ENCODE measurements at places on chromosomes 13 and 19.
A peak's percentile ranks its signal among the peaks of the same experiment; 100 is the strongest.

- DNase-seq: no peak
These were observed 65.9 kb downstream of the SERP2 start for GRCh38 chr13:44439452-44440024.

GRCh38 chr13:72204291-72204690 is 337.3 kb upstream of the DACH1 start:
- no peak for DNase-seq

- DNase-seq: no peak
These were observed 56.9 kb downstream of the MLLT1 start for GRCh38 chr19:6222884-6223283.

DNA sequence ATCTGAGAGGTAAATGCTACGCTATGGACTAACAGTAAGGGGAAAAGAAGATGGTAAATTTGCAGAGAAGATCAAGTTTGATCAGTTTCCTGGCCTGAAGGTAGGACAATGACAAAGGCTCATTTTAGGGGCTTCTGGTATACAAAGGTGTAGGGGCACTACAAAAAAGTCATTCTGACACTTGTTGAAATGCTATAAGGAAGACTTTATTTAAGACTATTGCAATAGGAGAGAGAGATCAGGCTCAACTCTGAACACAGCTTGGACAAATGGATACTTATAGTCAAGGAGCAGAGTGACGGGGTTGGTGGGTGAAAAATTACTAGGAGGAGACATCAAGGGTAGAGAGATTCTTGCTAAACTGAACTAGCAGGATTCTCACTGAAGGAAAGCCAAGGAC is 37.2 kb upstream of the KPNA3 start:
- DNase-seq: no peak

GRCh38 chr19:40270362-40271089 is 14.6 kb downstream of the AKT2 start:
- peak; percentile 35 for DNase-seq

DNA sequence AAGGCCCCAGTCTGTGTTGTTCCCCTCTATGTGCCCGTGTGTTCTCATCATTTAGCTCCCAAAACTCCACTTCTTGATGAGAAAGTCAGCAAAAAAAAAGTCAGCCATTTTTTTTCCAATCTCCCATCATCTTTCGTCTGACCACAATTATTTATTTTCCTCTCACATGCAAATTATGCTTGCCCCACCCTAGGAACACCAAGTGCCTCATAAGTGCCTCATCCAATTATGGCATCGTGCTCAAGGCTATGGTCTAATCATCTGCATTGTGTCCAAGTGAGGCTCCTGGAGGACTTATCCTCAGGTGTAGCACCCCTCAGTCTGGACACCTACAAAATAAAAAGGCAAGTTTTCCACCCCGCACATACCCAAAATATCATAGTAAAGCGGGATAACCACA is 20.8 kb upstream of the IPO5 start:
- DNase-seq: no peak

- DNase-seq: no peak
These were observed 691.0 kb upstream of the SGCG start for GRCh38 chr13:22489771-22490170.

DNA sequence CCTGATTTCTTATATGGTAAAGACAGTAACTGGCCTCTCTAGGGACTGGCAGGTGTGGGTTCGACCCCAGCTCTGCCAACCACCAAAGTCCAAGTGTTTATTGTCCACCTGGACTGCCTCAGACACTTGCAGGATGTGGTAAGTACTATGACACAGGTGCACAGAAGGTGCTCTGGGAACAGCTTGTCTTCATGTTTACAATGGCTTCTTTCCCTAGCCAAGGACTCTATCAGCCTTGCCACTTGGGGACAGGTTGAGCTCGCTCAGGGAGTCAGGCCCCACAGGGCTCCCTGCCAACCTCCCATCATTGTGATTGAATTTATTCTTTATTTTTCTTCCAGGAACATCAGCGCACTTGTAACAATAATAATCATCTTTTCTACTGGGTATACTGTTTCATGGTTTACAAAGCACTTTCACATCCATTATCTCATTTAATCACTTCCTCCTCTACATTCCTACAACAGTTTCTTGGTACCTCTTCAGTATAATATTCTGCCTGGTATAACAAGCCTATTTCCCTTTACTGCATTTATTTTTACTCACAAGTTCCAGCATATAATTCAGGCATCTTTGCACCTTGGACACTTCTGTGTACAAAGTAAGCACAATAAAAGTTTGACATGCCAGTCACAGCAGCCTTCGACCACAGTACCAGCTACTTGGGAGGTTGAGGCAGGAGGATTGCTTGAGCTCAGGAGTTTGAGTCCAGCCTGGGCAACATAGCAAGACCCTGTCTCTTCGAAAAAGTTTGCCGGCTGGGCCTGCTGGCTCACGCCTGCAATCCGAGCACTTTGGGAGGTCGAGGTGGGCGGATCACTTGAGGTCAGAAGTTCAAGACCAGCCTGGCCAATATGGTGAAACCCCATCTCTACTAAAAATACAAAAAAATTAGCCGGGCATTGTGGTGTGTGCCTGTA is 24.2 kb upstream of the GATAD2A start:
- DNase-seq: no peak

GRCh38 chr13:75359266-75359665 is 122.7 kb downstream of the TBC1D4 start:
- no peak for DNase-seq

- DNase-seq: no peak
These were observed 1.8 kb upstream of the GSX1 start for GRCh38 chr13:27790523-27790922.

GRCh38 chr19:16628984-16629691 is 1.1 kb upstream of the MED26 start:
- DNase-seq: no peak

DNA sequence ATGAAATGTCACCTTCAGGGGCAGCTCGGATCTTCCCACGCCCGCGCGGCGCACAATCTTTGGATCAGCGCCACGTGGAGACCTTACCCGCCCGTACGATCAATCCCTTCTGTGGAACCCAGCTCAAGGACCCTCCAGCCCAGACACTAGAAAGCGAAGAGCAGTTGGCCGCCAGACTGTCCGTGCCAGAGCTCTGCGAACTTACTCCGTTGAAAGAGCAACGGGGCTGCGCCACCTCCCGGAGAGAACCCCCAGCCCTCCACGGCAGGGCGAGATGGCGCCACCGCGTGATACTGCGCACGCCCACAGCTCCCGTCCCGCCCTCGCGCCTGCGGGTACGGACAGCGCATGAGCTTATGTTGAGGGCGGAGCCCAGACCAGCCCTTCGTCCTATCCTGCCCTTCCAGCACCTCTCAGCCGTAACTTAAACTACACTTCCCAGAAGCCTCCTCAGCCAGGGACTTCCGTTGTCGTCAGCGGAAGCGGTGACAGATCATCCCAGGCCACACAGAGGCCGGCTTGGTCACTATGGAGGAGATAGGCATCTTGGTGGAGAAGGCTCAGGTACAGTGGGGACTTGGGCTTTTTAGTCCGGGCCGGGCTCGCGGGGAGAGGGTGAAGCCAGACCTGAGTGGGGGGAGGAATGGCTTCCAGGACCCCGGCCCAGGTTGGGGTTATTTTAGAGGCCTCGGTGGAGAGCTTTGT is at the start of gene PSMC4:
TSS of gene PSMC4 (plus strand) at position 491 of the 705 bp plus-strand sequence. CDS start at position 529, 38 bp downstream.
- DNase-seq: peak; percentile 99

DNA sequence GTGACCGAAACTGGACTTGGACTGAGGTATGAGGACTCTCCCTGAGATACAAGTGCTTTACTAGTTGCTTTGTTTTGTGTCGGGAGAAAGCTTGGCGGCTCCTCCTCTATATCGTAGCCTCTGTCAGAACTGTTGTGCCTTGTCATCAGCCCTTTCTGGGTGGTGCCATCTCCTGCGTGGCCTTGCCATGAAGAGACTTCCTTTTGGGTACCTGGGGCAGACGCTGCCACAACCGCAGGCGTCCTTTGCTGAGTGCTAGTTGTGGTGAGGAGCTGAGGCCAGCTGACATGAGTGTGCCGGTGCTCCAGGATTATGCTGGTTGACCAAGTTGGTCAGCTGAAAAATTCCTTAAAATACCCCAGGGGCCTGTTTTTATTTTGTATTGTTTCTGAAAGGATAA is 124.5 kb downstream of the AKAP11 start:
- DNase-seq: no peak

DNA sequence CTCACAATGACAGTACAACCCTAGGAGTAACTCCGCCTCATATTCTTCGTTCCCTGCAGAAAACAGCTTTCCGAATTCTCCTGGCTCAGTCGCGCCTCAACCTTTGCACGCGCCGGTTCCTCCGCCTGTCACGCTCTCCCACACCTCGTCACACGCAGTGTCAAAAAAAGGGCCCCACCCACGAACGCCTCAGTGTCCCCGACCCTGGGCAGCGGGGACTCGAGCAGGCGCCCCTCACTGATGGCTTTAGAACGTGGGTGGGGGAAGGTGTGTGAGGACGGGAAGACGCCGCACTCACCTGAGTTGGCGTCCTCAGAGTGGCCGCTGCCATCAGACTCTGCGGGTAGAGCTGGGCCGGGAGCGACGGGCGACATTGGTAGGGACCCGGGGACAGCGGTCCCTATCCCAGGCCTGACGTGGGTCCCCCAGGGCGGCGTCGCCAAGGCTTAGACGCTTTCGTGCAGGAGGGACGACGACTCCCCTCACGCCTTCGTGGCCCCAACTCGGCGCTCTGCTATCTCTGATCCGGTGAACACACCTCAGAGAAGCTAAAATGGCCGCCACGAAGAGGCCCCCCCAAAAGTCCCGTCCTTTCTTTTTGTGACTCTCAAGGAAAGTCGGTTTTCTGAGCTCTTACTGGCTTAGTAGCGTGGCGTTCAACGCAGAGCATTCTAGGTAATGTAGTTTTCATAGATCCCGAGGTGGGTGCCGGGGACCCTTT is at the start of gene ZNF154:
TSS of gene ZNF154 (minus strand) at position 564 of the 721 bp plus-strand sequence. CDS start at position 331, 233 bp downstream.
- peak; percentile 97 for DNase-seq

GRCh38 chr13:114122591-114123211 is 9.7 kb downstream of the RASA3 start:
- DNase-seq: no peak

DNA sequence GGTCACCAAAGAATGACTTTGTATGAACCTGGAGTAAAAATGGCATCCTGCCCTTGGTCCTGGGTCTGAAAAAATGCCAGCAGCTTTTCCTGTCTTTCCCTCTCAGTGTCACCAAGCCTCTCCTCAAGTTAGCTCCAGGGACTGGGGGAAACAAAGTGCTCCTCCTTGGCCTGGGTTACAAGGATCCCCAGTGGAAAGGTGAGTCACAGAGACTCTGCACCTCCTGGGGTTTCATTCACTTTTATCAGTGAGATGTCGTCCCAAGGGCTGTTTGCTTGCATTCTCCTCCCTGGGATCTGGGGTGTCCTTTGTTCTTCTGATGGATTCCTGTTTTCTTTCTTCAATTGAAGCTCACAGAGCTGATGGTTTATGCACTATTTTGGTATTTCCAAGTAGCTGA is 93.2 kb upstream of the CSNK1A1L start:
- no peak for DNase-seq

DNA sequence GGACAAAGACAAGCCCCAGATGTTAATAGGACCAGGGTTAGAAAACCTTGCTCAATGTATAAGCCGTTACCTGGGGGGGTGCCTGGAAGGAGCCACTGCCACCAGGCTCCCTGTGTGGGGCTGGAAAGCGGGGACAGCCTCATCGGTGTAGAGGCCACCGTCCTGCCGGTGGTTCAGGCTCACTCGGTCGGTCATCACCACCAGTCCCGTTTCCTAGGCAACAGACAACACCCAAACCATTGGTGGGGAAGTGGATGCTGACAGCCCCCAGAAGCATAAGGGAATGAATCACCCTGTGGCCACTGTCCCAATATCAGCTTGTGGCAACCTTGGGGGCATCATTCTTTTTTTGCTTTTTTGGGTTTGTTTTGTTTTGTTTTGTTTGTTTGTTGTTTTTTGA is 55.8 kb downstream of the CPAMD8 start:
- no peak for DNase-seq

DNA sequence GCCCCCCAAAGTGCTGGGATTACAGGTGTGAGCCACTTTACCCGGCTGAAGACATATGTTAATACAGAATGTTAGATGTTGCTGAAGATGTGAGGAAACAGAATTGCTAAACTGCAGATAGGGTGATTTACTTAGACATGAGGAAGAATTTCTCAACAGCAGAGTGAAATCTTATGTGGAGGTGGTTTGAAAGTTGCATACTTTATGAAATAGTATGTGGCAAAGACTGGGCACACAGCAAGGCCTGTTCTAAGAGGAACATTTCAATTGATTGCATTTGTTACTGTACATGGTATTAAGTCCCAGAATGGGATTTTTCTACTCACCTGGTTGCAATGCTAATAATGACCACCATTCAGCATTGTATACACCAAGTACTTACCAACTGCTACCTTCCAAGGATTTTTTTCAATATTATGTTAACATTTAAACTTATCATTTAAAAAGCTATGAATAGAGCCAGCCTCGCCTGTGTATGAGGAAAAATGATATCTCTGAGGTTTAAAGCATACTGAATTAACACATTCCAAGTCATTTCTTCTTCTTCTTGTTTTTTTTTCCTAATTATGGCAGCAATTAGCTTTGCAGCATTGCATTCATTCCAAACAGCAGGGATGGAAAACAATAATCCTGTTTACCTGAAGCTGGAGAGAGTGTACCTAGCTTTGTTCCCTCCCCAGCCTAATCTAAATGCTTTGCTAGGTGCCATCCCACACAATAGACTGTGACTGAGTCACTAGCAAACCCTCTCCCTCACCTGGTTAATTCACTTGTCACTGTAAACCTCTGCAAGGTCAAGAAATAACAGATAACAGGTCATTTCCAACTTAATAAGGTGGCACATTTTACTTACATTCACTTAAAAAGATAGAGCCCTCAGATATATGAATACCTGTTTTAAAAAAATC is 19.4 kb upstream of the KLF5 start:
- DNase-seq: no peak

- no peak for DNase-seq
These were observed 178.5 kb downstream of the PRR20E start for GRCh38 chr13:57345526-57345925.

GRCh38 chr13:110624766-110625756 is 9.7 kb downstream of the NAXD start:
- no peak for DNase-seq

DNA sequence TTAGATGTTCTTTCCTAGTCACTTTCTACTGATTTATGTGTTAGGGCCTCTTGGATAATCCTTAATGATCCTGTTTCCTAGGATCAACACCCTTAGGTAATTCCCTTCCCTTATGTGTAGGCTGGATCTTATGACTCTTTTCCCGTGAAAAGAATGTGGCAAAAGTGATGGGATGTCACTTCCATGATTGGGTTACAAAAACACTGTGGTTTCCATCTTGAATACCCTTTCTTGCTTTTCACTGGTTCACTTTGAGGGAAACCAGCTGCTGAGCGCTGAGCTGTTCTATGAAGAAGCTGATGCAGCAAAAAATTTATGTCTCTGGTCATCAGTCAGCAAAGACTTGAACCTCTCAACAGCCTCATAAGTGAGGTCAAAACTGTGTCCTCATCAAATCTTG is 609.4 kb downstream of the OLFM4 start:
- peak; percentile 35 for DNase-seq

All from brain (organoid and tissue), 16 donors.